Kidney (tissue), 22 donors: ENCODE measurements at places on chromosomes 3 and 15.

DNA sequence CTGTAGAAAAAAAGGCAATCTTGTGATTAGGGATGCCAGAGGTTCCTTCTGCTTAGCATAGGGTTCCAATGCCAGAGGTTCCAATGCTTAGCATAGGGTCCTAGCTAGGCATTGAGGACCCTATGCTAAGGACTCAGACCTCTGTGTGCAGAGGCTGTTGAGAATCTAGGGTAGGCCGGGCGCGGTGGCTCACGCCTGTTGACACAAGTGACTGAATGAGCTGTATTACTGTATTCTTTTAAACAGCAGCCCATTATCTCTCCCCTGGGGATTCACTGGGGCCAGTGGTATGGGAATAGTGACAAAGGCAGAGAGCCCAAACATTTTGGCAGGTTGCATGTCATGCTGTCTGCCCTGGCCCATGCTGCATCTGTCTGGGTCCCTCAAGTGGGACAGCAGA, 16.2 kb downstream of the PAK6 start:
- no peak for DNase-seq

DNA sequence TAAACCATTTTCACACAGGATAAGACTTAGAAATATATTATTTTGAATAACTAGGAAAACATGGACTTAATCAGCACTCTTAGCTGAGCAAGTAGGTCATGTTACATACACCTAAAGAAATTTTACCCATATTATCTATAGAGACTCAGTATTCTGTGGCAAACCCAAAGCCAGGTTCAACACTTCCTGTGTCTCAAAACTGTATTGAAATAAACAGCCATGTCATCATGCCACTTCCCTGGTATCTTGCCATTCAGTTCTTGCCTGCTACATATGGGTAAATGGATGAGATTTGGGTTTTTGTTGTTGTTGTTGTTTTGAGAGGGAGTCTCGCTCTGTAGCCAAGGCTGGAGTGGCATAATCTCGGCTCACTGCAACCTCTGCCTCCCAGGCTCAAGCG, 141.5 kb upstream of the PLXND1 start:
- no peak for DNase-seq

- DNase-seq: peak; percentile 25
These were observed 608.2 kb upstream of the CCDC54 start for GRCh38 chr3:106768941-106769480.

DNA sequence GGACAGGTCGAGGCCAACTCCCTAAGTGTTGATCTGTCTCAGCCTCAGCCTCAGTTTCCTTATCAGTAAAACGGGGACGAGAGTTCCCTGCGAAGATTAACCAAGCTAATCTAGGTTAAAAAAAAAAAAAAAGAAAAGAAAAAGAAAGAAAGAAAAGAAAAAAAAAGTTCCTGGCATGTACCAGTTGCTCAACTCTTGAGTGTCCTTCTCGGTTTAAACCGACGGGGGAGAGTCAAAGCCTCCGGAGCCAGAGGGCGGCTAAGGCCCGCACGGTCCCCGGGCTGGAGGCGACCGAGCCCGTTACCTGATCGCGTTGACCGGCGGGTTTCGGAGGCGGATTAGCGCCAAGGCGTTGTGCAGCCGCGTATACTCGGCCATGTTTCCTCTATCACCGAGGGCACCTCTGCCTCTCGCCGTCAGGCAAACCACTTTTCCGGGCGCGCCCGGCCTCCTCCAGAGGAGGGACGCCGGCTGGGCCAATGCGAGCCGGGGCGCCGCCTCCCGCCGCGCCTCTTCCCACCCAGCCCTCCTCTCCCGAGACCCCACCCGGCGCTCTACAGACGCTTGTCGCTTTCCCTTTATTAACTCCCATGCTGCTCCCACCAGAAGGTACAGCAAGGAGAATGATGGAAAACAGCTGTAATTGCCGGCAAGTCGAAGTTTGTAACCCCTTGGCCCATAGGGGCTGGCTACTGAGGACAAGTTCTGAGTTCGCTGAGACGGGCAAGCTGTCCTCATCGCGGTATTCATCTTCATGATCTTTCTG, at the start of gene EHHADH:
Gene EHHADH (minus strand): TSS at position 405 of the 766 bp plus-strand sequence. CDS start 27 bp downstream, at position 378.
- peak; percentile 80 for DNase-seq

DNA sequence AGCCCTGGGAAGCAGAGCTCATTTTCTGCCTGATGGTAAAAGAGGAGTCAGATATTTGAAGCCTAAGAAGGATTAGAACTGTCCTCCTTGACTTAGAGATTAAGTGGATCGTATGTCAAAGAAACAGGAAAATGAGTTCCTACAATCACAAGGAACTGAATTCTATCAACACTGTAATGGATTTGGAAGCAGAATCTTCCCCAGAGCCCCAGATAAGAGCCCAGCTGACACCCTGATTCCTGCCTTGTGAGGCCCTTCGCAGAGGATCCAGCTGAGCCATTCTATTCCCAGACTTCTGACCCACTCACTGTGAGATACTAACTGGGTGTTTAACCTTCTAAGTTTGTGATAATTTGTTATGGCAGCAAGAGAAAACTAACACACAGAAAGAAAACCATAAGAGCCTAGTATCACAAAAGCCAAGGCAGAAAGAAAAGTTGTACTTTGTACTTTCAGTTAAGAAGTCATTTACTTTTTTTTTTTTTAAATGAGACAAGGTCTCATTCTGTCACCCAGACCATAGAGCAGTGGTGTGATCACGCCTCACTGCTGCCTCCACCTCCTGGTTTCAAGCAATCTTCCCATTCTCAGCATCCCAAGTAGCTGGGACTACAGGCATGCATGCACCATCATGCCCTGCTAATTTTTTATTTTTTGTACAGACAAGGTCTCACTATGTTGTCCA, 61.1 kb upstream of the ZBTB20 start:
- DNase-seq: no peak

DNA sequence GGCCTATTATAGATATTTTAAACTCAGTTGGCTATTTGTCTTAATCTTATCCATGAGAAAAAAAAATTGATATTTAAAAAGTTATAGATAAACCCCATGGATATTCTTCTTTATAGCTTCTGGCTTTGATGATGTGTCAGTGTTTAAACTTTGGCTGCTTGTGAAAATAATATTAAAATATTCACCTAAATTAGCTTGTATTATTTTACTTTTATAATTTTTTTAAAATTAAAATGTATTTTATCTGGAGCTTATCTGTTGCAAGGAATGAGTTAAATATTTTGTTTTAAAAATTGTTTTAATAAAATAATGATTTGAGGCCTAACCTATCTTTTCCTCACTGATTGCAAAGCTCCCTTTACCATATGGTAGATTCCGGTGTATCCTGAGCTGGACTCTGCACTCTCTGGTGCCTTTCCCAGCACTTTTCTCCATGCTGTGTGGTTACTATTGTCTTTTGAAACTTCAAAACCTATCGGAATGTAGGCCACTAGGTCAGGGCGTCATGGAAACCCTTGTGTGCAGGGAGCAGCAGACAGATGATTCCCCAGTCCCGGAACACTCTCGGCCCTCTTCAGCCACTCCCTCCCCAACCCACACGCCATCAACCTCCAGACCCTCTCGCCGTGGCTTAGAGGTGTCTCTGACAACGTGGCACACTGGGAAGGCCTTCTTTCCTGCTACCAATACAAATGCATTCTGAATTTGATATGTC, 252.3 kb upstream of the ATP10A start:
- DNase-seq: no peak

DNA sequence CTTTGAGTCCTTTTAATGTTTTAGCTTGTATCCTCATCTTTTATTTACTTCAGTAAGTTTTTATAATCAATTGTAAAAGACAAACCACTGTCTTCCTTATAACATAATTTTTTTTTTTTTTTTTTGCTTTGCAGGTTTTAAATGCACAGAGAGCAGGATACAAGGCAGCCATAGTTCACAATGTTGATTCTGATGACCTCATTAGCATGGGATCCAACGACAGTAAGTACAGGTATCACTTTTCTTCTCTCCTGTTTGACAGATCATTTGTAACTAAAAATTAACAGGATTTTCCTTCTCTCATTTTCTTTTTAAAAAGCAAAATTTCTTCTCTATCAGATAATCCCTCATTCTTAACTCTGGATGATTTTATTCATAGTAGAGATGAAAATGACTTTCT, 75.4 kb downstream of the PFN2 start:
- DNase-seq: no peak

- DNase-seq: no peak
These were observed 241.6 kb downstream of the KCNMB2 start for GRCh38 chr3:178777718-178778411.

DNA sequence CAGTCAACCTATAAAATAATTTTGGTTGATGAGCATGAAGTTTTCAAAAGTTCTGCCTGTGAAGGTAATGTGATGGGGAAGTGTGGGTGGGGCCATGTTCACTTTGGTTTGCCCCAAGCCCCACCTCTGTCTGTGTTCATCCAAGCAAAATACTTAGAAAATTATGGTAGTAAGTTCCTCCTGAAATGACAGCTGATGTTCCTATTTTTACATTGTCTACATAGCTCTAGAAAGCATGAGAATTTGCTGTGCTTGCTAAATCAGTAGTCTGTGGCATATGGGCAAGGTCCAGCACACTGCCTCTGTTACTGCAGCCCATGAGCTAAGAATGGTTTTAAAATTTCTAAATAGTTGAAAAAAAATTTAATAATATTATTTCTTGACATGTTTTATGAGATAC, 21.9 kb upstream of the CP start:
- no peak for DNase-seq

DNA sequence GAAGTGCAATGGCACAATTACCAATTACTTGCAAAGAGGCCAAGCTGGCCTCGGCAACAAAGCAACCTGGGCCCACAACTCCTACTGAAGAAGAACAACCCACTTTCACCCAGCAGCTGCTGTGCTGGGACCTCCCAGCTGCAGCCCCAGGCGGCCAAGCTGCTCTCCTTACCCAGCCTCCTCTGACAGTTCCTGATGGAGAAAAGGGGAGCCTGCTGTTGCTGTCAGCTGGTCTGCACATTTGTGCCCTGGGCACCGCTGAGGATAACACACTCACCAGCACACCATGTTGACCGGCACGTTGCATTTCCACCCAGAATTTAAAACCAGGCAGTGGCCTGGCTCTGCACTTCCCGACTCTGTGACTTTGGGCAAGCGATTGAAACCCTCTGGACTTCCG, 33.6 kb downstream of the SSUH2 start:
- DNase-seq: no peak

DNA sequence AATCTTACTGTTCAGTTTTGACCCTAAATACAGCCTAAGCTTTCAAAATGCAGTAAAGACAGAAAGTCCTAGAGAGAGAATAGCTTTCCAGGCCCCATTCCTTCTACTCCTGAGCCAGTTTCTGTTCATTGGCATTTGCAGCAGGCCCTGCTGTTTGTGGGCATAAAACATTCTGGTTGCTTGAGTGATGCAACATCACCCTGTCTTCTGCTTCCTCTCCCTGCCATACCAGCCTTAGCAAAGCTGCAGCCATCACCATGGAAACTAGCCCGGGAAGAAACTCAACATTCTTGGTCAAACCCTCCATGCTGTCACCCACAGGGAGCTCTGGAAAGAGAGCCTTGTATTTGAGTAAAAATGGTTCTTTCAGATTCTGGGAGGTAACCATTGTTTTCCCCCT, 325.7 kb downstream of the MAGI1 start:
- no peak for DNase-seq

- DNase-seq: no peak
These were observed 465.1 kb upstream of the RASGRP1 start for GRCh38 chr15:39029741-39030140.

GRCh38 chr15:98954411-98954810, 53.2 kb downstream of the PGPEP1L start:
- DNase-seq: peak; percentile 94

DNA sequence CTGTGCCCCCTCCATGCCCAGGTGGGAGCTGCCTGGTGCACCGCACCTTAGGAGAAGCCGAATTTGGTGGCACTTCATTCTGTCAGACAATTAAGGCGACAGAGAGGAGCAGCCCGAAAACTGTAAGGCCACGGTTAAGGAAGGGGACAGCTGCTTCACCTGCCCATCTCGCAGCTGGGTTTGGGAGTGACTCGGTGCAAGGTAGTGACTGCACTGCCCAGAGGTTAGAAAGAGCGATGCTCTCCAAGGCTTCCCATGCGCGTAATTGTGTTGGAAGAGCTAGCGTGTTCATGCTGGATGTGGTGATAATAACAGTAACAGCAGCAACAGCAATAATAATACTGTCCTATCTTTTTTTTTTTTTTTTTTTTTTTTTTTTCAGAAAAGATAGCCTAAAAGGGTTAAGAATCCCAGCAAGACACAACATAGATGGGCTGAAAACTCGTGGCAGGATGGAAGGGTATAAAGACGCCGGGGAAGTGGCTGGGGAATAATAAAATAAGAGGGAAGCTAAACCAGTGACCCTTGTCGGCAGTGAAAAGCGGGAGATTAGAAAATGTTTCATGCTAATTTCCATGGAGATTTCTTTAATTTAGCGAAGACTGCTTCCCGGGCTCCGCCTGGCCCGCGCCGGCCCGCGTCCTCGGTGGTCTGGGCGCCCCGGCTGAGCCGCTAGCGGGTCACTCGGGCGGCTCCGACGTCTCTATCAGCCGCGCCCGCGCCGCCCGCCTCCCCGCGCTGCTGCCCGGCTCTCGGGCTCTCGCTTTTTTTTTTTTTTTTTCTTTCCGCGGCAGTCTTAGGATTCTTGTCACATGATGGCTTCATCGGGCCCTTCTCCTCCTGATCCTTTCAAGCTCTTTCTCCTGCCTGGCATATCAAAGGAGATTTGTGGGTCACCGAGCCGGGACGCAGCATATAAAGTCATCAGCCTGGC, 617.1 kb downstream of the NR2F2 start:
- DNase-seq: peak; percentile 52

- DNase-seq: no peak
These were observed 200.6 kb downstream of the EDEM1 start for GRCh38 chr3:5388091-5388490.
